ENCODE measurements at places on chromosomes 6 and 20. TPM values are rescaled to one million over a fixed set of nuclear protein-coding genes. Genes with fewer than 3 reads are reported as not detected.

The CSNK2B gene
- total RNA-seq = 218 TPM

The COL12A1 gene
- total RNA-seq = 502 TPM

- no peaks in the 10 kb centered on the region for H3K36me3 ChIP-seq
- no peak overlapping the region for H3K27ac ChIP-seq
- H3K4me1 ChIP-seq = peaks cover 2% of the 10 kb centered on the region
- no peaks in the 10 kb centered on the region for H3K27me3 ChIP-seq
- DNase-seq = no peak
Measured at GRCh38 chr6:107409942-107410341, 49.4 kb downstream of the PDSS2 start.

GRCh38 chr6:144036064-144036834 is 28.2 kb upstream of the PLAGL1 start:
- peak overlapping the region; percentile 25 for H3K4me3 ChIP-seq
- peak; percentile 40 for DNase-seq
- H3K36me3 ChIP-seq = no peaks in the 10 kb centered on the region
- peaks cover 2% of the 10 kb centered on the region for H3K4me1 ChIP-seq

The MDFI gene
- total RNA-seq = 0.28 TPM

GRCh38 chr6:119658917-119659316 is 309.4 kb upstream of the MAN1A1 start:
- H3K4me3 ChIP-seq = no peak overlapping the region
- no peaks in the 10 kb centered on the region for H3K4me1 ChIP-seq

The ADTRP gene
- total RNA-seq = 0.83 TPM

- no peak for DNase-seq
- peaks cover 47% of the 10 kb centered on the region for H3K27me3 ChIP-seq
- no peak overlapping the region for H3K27ac ChIP-seq
- no peak overlapping the region for H3K4me3 ChIP-seq
- H3K36me3 ChIP-seq = no peaks in the 10 kb centered on the region
Measured at GRCh38 chr20:31913431-31914157, 38.3 kb downstream of the PDRG1 start.

The TINAG gene
- not detected for total RNA-seq

- H3K4me1 ChIP-seq = peaks cover 4% of the 10 kb centered on the region
- no peak overlapping the region for H3K4me3 ChIP-seq
- DNase-seq = no peak
- no peaks in the 10 kb centered on the region for H3K36me3 ChIP-seq
- no peak overlapping the region for H3K27ac ChIP-seq
Measured at GRCh38 chr6:118771253-118771652, 119.9 kb upstream of the CEP85L start.

GRCh38 chr6:157447735-157448134 is 66.7 kb downstream of the ZDHHC14 start:
- no peaks in the 10 kb centered on the region for H3K36me3 ChIP-seq
- H3K4me3 ChIP-seq = no peak overlapping the region
- no peak for DNase-seq
- H3K27me3 ChIP-seq = no peaks in the 10 kb centered on the region
- H3K27ac ChIP-seq = no peak overlapping the region
- 0 out of 2 replicates have a peak, but pooled peaks cover 1% of the 10 kb centered on the region for H3K4me1 ChIP-seq

DNA sequence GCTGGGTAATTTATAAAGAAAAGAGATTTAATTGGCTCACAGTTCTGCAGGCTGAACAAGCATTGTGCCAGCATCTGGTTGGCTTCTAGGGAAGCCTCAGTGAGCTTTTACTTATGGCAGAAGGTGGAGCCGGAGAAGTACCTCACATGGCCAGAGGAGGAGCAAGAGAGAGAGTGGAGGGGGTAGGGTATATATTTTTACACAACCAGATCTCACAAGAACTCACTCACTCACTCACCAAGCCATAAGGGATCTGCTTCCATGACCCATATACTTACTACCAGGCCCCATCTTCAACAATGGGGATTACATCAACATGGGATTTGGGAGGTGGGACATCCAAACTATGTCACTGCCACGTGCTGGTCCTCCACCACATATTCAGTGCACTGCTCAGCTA is 152.6 kb upstream of the PRND start:
- no peaks in the 10 kb centered on the region for H3K36me3 ChIP-seq
- no peaks in the 10 kb centered on the region for H3K27me3 ChIP-seq
- H3K4me1 ChIP-seq = peaks cover 2% of the 10 kb centered on the region
- no peak overlapping the region for H3K27ac ChIP-seq
